OCI-LY7 (cell line): ENCODE measurements at places on chromosomes 3 and 15. TPM values are rescaled to one million over a fixed set of nuclear protein-coding genes. Genes with fewer than 3 reads are reported as not detected.

The GP5 gene
- not detected in 2 replicates for total RNA-seq

The NR2C2 gene
- 62.1 and 62.3 TPM in 2 replicates for total RNA-seq

The GALK2 gene
- total RNA-seq: 26.8 and 27.9 TPM in 2 replicates

The SYNM gene
- total RNA-seq: 0.08 TPM in 1 of 2 replicates, not detected in the other

The KBTBD8 gene
- 24.8 and 26.3 TPM in 2 replicates for total RNA-seq

The SLC7A14 gene
- total RNA-seq: not detected in 2 replicates

The PATL2 gene
- total RNA-seq: 8.6 and 8.8 TPM in 2 replicates

The CPN2 gene
- not detected in 2 replicates for total RNA-seq

The CAMK1 gene
- not detected in 2 replicates for total RNA-seq

The HOMER2 gene
- 5.6 and 6.3 TPM in 2 replicates for total RNA-seq

The ZPLD1 gene
- total RNA-seq: not detected in 2 replicates

The ZDHHC23 gene
- 44.4 and 51.9 TPM in 2 replicates for total RNA-seq

The GOLGA8K gene
- total RNA-seq: 0.46 TPM in 1 of 2 replicates, not detected in the other

The MED12L gene
- total RNA-seq: 32.7 and 33.8 TPM in 2 replicates

The P2RY13 gene
- not detected in 2 replicates for total RNA-seq

DNA sequence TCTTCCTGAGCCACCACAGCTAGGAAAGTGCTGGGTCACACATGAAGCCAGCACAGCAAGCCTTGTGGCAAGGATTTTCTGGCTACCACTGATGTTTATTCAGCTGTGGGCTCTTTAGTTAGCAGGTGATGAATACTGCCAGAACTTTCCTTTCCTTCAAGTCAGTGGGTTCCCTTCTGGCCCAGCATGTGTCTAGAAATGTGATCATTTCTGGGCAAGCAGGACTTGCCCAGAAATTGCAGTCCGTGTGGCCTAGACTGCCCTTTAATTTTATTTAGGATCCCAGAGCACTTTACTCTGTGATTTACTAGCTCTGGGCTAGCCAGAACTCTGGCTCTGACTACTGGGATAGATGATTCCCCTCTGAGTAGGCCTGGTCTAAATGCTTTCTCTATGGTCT lies 397.5 kb downstream of the ZIC4 start:
- DNase-seq: no peak

- no peak for DNase-seq
Observed at GRCh38 chr3:13479332-13479581, 849 bp upstream of the HDAC11 start.

DNA sequence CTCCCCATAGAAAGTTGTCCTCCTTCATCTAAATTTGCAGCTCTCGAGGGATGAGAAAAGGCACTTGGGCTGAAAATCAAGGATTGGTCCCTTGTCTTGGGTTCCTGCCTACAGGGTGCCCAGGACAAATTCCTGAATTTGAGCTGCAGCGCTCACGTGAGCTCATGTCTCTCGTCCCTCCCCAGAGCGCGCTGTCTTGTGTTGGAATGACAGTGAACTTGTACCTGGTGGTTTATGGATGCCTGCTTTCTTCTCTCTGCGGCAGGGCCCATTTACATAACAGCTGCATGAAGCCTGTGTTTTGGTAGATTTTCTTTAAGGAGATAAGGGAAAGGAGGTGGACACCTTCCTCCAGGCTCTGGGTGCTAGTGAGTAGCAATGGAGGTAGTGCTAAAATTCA lies 4.3 kb downstream of the RYR3 start:
- no peak for DNase-seq

- DNase-seq: no peak
Observed at GRCh38 chr3:176663387-176663786, 533.9 kb downstream of the TBL1XR1 start.

- no peak for DNase-seq
Observed at GRCh38 chr3:16148213-16148612, 26.3 kb upstream of the GALNT15 start.

- DNase-seq: no peak
Observed at GRCh38 chr3:50577348-50577747, 8.0 kb downstream of the HEMK1 start.

DNA sequence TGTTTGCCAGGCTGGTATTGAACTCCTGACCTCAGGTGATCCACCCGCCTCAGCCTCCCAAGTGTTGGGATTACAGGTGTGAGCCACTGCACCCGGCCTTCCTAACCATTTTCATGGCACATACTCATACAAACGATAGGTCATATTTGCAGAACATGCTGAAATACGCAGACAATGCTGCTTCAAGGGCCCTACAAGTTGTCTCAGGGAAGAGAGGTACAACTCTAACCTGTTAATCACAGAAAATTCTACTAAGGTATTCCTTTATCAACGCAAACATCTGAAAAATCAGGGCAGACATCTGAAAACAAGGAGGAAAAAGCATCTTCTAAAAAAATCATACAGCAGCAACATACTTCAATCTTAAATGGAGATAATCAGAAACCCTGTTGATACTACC lies 39.9 kb downstream of the RAF1 start:
- no peak for DNase-seq

- DNase-seq: no peak
Observed at GRCh38 chr15:68921926-68922325, 8.4 kb upstream of the SPESP1 start.

DNA sequence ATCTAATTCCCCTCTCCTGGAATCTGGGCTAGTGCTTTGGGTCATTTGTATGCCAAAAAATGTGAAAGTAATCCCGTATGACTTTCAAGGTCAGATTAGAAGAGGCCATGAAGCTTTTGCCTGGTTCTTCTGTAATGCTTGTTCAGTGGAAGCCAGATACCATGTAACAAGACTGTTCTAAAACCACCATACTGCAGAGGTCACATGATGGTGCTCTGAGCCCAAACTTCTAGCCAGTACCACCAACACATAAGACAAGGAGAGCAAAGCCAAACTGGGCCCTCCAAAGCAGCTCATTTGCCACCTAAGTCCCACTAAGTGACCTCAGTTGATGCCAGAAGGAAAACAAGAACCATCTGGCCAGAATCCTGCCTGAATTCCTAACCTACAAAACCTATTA lies 64.3 kb upstream of the MELTF start:
- DNase-seq: no peak

DNA sequence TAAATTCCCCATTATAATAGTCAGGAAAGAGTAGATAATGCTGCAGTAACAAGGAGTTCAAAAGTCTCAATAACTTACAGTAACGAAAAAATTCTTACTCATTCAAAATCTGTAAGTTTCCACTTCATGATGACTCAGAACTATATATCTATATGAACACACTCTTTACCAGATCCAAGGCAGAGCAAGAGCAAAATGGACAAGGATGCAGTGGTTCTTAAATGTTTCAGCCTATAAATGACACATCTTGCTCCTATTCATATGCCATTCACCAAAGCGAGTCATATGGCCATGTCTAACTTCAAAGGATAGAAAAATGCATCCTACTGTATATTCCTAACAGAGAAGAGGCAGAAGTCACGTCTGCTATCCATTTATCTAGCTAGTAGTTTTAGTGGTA lies 787.7 kb downstream of the NAALADL2 start:
- DNase-seq: no peak

DNA sequence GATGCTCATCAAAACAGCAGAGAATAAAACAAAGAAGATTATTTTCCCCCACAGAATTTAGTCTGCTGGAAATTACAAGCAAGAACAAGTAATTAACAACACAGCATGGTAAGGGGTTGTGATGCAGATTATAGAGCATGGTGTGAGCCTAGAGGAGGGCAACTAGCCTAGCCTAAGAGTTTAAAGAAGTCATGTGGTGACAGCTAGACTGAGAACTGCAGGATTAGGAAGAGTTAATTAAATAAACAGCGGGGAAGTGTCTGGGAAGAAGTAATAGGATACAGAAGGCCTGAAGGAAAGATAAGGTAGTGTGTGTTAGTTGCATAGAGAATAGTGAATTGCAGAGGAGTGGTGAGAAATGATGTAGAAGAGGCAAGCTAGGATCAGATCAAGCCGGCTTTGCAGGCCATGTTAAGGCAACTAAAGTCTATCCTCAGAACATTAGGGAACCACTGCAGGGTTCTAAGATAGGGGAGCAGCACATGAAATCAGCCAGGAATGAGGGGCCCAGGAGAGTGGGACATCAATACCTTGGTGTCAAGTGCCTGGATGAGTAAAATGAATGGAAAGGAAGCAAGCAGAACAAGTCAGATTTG lies 11.9 kb upstream of the PKM start:
- no peak for DNase-seq

DNA sequence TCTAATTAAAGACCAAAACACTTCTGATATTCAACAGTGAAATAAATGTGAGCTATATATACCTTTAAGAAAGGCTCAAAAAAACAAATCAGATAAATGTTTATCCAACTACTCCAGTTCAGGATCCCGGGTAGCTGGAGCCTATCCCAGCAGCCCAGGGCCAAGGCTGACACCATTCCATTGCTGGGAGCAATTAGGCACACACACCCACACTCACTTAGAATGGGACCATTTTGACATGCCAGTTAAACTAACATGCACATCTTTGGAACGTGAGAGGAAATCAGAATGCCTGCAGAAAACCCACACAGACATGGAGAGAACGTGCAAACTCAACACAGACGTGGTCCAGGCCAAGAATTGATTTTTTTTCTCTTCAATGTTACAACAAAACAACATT lies 30.0 kb upstream of the PLSCR4 start:
- no peak for DNase-seq

GRCh38 chr15:36896949-36897348 lies 203.4 kb downstream of the MEIS2 start:
- DNase-seq: no peak

GRCh38 chr3:120678331-120678947 lies 3.6 kb downstream of the HGD start:
- peak; percentile 5 for DNase-seq

- no peak for DNase-seq
Observed at GRCh38 chr15:71447328-71448250, 332.3 kb downstream of the THSD4 start.
